ENCODE measurements at places on chromosomes 6 and 20.

GRCh38 chr20:39042279-39043150 is 80.4 kb downstream of the DHX35 start:
- no peaks in the 10 kb centered on the region for H3K27me3 ChIP-seq
- no peak overlapping the region for H3K4me3 ChIP-seq
- no peaks in the 10 kb centered on the region for H3K36me3 ChIP-seq
- H3K4me1 ChIP-seq, result peaks cover 2% of the 10 kb centered on the region
- no peak for DNase-seq

DNA sequence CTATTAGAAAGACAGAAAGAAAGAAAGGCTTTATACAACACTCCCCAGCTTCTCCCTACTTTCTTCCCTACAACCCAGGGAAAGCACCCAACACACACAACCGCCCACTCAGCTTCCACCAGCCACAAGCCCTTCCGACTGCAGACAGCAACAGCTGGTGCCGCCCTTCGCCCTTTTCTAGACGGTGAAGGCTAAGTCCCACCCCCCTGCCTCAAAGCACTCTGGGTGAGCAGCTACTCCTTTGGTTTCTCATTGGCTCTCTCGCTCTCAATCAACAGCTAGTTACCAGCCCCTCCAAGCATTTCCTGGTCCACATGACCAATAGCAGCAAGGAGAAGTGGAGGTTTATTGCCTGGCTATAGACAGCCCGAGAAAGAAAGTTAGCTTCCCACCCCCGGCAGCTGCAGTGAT is 230.1 kb upstream of the MOCS1 start:
- H3K27me3 ChIP-seq, result peaks cover 2% of the 10 kb centered on the region
- no peaks in the 10 kb centered on the region for H3K36me3 ChIP-seq
- H3K27ac ChIP-seq, result no peak overlapping the region
- no peak for DNase-seq
- H3K4me1 ChIP-seq, result no peaks in the 10 kb centered on the region

GRCh38 chr20:24817351-24817750 is 131.7 kb upstream of the CST7 start:
- H3K27me3 ChIP-seq, result no peaks in the 10 kb centered on the region
- H3K4me1 ChIP-seq, result peaks cover 6% of the 10 kb centered on the region
- H3K4me3 ChIP-seq, result no peak overlapping the region
- H3K36me3 ChIP-seq, result no peaks in the 10 kb centered on the region
- H3K27ac ChIP-seq, result no peak overlapping the region

DNA sequence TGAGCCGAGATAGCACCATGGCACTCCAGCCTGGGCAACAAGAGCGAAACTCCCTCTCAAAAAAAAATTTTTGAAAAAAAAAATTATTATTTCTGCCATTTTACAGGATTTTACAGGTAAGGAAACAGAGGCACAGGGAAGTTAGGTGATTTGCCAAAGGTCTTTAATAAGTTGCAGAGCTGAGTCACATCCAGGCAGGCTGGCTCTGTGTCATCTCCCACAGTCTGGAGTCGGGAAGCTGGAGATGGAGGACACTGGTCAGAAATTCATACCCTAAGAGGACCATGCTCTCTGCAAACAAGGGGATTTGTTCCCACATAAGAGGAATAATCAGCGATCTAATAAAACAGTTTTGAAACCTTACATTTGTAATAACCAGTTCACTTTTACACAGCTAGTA is 24.1 kb downstream of the HECA start:
- H3K4me3 ChIP-seq, result no peak overlapping the region
- H3K27ac ChIP-seq, result no peak overlapping the region
- DNase-seq, result no peak
- H3K36me3 ChIP-seq, result peaks cover 19% of the 10 kb centered on the region
- H3K4me1 ChIP-seq, result peaks cover 66% of the 10 kb centered on the region
- H3K27me3 ChIP-seq, result no peaks in the 10 kb centered on the region

DNA sequence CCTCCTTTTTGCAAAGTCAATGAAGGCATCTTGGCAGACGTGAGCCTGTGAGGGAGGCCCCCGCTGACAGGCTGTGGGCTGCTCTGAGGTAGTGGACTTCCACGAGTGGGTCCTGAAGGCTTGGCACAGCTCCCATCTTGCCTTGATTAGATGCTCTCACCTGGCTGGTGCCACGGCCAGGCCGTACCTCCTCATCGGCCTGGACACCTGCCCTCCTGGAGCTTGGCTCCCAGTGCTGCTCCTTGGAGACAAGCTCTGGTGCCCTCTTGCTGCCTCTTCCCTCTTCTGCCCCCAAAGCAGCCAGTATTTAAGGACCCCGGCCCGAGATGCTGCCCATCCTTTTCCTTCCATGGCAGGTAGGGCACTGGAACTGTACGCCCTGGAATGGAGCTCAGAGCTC is 93.5 kb downstream of the ERMARD start:
- H3K27ac ChIP-seq, result no peak overlapping the region
- no peaks in the 10 kb centered on the region for H3K36me3 ChIP-seq
- DNase-seq, result no peak
- peaks cover 7% of the 10 kb centered on the region for H3K27me3 ChIP-seq

DNA sequence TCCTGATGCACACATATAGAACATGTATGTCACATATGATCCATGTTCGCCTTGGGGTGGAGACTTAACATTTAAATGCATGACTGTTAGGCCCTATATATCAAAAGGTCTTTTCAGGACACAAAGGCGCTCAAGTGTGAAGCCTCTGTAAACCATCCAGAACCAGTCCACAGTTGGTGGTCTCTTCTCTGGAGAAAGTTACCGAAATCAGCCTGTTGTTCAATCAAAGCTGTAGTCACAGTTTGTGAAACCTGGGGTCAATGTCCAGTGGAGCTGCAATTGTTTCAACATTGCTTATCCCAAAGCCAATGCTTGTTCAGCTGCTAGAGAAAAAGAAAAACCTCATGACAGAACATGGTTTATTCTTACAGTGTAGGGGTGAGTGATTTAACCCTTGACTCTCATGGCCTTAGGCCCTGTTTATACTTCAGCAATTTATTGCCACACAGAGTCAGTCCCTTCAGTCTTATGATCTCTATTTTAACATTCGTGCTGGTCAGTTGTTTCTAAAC is 193.6 kb upstream of the CST7 start:
- H3K4me3 ChIP-seq, result no peak overlapping the region
- no peaks in the 10 kb centered on the region for H3K36me3 ChIP-seq
- no peak for DNase-seq
- no peak overlapping the region for H3K27ac ChIP-seq
- peaks cover 4% of the 10 kb centered on the region for H3K4me1 ChIP-seq

DNA sequence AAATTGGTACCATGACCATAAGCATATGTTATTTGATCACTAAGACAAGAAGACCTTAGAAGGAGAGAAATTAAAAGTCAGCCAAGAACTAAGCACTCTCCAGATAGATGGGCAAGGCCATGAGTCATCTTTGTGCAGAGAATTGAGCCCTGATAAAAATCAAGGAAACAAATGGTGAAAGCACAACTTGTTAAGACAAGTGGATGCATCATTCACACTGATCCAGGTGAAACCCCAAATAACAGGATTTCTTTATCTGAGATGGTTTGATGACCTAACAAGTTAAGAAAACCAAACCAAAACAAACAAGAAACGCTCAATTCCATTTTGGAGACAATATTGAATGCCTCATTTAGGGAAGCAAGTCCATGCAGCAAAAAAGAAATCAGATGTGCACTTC is 121.6 kb downstream of the ADAT2 start:
- no peaks in the 10 kb centered on the region for H3K4me1 ChIP-seq
- no peak overlapping the region for H3K4me3 ChIP-seq
- no peaks in the 10 kb centered on the region for H3K27me3 ChIP-seq

- peaks cover 17% of the 10 kb centered on the region for H3K36me3 ChIP-seq
- DNase-seq, result no peak
- no peaks in the 10 kb centered on the region for H3K27me3 ChIP-seq
- no peak overlapping the region for H3K4me3 ChIP-seq
- H3K4me1 ChIP-seq, result peaks cover 6% of the 10 kb centered on the region
- H3K27ac ChIP-seq, result no peak overlapping the region
Observed at GRCh38 chr6:43189776-43190304, 7.8 kb downstream of the CUL9 start.
